RWPE1 (cell line): ENCODE measurements at places on chromosomes 11 and 22.

GRCh38 chr11:36270701-36271100 is 18.5 kb downstream of the COMMD9 start:
- DNase-seq: no peak

GRCh38 chr22:42368379-42369249 is 63.6 kb downstream of the NFAM1 start:
- no peak for DNase-seq

DNA sequence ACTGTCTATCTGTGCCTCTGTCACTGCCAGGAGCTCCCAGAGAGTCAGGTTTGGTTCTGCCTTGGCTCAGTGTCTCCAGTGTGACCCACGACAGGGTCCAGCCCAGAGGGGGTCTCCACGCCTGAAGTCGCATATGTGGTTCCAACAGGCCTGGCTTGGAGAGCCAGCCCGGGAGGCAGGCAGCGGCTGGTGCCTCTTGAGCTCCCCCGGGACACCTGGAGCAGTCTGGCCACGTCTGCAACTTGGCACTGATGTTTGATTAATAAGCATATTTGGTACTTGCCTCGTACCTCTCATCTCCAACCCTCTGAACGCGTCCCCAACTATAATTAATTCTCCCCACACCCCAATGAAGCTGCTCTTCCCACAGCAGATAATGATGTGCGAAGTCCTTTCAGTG is 31.7 kb upstream of the SHISAL1 start:
- DNase-seq: no peak

- peak; percentile 54 for DNase-seq
Measured at GRCh38 chr11:68583041-68583446, 101.3 kb upstream of the GAL start.

- DNase-seq: peak; percentile 71
Measured at GRCh38 chr22:41305646-41306045, 4.3 kb downstream of the ZC3H7B start.

DNA sequence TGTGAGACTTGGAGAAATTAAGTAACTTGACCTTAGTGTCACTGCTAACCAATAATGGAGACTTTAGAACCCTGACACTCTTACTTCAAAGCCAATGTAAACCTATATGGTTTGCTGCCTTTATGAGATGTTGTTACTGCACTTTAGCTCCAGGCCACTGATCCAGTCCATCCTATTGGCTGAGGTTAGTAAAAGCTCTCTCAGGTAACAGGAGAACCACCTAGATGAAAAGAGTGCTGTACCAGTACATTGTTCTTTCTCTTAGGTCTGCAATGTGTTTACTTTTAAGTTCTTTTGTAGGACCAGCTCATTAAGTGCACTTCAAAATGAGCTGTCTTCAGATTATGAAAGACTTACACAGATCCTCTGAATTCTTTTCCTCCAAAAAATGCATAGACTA is 994.0 kb upstream of the FAT3 start:
- no peak for DNase-seq

DNA sequence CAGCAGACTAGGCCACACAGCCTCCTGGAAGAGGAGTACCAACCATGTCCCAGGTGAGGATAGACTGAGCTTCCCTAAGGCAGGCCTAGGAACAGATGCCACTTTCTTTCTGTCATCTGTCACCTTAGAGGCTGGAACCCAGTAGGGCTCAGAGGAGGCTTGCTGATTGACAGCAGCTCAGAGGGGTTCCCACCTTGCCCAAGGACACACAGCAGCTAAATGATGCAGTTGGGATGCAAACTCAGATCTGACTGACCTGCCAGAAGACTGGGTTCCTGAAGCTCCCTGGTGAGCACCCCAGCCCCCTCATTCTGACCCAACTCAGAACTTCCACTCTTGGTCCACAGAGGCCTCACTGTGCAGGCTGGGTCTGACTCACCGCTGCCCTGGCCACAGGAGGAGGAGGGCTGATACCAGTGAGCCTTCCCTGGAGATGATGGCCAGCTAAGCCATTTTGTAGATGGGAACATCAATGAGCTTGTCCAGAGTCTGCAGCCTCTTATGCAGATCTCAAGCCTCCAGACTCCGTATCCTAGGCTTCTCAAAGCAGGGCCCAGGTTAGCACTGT is 14.0 kb downstream of the CAPN5 start:
- DNase-seq: no peak

GRCh38 chr22:40685406-40685805 is 6.1 kb downstream of the MCHR1 start:
- no peak for DNase-seq

DNA sequence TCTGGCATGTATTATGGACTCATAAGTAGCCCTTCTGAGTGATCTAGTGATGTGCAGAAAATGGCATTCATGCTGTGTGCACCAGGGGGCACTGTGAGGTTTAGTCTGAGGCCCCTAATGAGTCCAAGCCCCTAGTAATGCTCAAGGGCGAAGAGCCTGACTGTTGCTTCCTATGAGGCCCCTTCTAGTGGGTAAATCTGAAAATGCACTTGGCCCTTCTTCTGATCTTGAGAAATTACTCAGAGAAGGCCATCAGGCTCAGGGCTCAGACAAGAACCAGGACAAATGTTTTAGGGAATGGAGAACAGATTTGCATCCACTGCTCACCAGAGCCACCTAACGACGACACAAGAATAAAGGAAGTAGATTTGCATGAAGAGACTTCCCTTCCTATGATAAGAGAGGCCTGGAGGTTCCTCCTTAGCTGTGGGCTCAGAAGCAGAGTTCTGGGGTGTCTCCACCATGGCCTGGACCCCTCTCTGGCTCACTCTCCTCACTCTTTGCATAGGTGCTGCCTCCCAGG is 75.8 kb downstream of the GGTLC2 start:
- no peak for DNase-seq

DNA sequence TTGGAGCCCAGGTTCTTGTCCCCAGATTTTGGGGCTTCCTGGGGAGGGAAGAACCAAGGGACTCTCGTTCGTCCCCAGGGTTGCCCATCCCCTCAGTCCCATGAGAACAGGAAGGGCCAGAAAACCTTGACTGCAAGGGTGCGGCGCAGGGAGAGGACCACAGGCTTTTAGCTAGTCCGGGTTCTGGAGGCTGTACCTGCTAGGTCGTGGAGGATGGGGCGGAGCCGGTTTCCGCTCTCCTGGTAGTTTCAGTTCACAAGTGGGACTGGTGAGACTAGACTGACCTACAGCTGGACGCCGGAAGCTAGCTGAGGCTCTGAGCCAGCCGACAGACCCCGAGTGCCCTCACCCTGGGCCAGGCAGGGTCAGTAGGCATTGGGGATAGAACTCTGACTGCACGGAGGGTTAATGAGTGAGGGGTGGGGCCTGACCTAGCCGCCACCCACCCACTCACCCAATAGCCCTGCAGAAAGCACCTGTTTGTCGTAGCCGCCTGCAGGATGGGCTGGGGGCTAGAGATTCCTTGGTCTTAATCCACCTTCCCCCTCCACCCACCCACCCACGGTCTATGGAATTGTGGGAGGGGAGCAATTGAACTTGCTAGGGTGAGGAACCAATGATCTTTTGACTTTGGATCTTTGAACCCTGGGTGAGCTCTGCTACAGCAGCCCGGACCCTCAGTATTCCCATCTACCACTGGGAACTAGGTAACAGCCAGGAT is 1.5 kb downstream of the MAFF start:
- peak; percentile 36 for DNase-seq

- peak; percentile 42 for DNase-seq
Measured at GRCh38 chr22:35900483-35901168, 128.0 kb downstream of the RBFOX2 start.

DNA sequence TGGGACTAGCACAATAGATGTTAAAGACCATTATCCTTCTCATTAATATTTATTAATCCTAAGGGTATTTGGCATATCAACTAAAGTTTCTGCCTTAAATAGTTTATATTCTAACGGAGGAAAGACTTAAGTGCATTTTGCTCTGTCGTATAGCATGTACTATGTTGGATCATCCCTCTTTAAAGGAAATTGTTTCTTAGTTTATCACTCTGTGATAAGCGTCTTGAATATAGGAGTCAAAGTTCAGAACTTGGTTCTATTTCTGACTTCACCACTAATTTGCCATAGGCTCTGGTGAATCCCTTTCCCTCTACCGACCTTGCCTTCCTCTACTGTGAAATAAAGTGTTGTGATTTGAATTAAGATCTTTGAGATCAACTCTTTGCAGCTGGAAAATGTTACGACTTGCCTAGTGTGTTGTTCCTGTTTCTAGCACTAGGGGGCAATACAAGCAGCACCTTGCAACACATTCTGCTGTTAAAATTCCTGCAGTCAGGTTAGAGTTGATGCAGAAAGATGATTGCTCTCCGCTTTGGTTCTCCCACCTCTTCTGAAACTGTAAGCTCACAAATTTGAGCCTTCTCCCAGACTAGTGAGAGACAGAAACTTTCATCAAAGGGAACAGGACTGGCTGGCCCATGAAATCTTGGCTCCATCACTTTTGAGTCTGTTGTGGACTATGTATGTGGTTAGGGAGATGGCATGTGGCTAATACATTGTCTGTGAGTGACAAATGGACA is 27.8 kb upstream of the ZNRF3 start:
- DNase-seq: peak; percentile 52

GRCh38 chr22:29048822-29049654 is 12.6 kb downstream of the C22orf31 start:
- DNase-seq: no peak

GRCh38 chr11:128172046-128172878 is 415.1 kb downstream of the ETS1 start:
- DNase-seq: peak; percentile 85

DNA sequence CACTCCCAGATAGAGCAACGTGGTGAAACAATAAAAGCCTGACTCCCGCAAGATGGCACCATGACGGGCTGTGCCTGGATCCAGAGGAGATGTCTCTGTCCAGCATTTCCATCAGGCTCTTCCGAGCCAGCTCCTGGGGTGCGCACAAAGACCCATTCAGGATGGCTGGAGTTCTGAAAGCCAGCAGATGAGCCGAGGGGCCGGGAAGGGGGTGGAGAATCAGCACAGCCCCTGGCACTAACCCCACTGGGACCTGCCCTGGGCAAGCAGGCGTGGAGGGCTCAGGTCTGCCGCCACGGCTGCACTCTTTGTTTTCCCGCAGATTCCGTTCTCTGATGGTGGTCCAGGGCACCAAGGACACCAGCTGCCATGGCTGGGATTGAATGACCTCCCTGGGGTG is 97.2 kb upstream of the BLID start:
- no peak for DNase-seq

GRCh38 chr11:18720808-18721560 is 5.0 kb downstream of the IGSF22 start:
- peak; percentile 18 for DNase-seq

DNA sequence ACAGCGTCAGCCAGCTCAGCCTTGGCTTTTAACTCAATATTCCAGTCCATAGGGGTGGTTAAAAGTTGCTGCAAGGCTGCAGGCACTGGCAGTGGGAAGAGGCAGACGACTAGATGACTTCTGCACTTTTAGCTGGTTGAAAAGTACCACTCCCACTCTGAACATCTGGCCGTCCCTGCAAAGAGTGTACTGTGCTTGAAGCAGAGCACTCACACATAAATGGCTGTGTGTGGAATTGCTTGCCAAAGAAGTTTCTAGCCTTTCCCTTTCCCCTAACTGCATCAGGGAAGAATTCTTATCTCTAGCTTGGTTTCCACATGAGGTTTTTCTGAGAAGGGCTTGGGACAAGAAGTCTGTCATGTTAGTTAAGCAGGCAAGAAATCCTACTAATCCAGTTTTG is 5.1 kb upstream of the PHLDB1 start:
- no peak for DNase-seq

DNA sequence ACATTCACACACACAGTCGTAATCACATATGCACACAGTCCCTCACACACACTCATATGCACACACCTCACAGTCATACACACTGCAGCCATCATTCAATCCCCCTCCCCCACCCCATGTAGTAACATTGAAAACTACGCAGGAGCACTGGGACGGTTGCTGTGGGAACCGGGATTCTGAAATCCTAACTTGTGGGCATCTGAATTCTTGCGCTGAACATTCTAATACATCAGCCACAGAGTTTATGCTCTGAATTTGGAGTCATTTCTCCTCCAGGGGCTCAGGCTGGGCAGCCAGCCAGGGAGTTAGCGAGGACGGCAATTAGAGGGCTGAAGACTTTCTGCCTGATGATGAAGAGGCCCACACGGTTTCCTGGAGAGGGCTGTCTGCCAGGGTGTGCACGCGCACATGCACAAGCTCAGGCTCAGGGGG is 32.7 kb downstream of the CD6 start:
- no peak for DNase-seq
